ENCODE measurements at places on chromosomes 5 and 9. TPM values are rescaled to one million over a fixed set of nuclear protein-coding genes. Genes with fewer than 3 reads are reported as not detected.

Gene TMEM8B
- polyA plus RNA-seq, result 1.7 TPM

DNA sequence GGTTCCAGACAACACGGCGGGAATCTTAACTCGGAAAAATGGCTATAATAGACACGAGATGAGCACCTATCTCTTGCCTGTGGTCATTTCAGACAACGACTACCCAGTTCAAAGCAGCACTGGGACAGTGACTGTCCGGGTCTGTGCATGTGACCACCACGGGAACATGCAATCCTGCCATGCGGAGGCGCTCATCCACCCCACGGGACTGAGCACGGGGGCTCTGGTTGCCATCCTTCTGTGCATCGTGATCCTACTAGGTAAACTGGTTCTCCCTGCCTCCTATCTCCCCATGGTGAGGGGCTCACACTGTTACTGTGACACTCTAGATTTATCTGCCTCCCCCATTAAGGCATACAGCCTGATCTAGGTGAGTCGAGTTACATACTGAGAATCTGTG lies 124.2 kb downstream of the CDH6 start:
- no peak for DNase-seq

GRCh38 chr9:132589148-132590036 lies 7.0 kb downstream of the BARHL1 start:
- no peak for DNase-seq

DNA sequence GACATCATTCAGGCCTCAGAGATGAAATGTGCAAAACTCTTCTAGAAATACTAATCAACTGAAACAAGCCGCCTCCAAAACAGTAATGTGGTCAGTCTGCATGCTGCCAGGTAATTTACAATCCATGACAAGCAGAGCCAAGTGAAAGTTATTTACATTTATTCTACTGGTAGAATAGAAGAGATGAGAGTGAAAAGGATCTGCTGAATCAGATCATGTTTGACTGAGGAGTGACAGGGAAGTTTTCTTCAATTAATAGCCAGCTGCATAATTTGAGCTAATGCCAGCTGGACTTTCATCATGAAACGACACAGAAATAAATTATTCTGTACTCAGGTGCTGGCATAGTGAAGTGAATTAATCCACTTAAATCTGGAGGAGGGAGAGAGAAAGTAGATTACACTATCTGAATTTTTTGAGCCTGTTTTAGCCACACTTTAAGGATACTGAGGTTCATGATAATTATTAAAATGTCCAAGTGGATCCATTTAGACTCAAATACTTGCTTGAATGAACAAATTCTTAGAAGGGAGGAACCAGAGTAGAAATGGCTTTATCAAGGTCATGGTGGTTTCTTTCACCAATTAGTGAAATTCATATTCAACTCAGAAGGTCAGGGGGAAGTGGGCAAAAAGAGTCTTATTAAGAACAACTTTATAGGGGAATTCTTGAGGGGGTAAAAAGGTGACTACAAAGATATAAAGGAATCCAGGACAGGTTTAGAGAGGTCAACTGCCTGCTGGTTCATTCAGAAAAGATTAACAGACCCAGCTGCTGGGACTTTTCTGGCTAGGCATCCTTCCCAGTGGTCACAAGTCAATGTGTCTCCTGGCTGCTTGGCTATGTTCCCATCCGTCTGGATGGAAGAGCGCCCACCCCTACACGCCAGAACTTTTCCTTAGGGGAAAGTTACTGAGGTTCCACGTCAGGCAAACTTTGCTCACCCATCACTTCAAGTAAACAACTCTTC lies 350.4 kb downstream of the PDE4D start:
- no peak for DNase-seq

Measured in A549 (cell line).